Activated naive CD4-positive, alpha-beta T cell treated with anti-CD3 and anti-CD28 coated beads, Interleukin-2, amount 10 ng/mL, durations not matched to agents 7 days and 5 days (primary cell): ENCODE measurements at places on chromosomes 2 and 18.

- no peaks in the 10 kb centered on the region for H3K4me1 ChIP-seq
- H3K36me3 ChIP-seq = no peaks in the 10 kb centered on the region
- no peaks in the 10 kb centered on the region for H3K27me3 ChIP-seq
- no peak overlapping the region for H3K4me3 ChIP-seq
- H3K27ac ChIP-seq = no peak overlapping the region
Measured at GRCh38 chr18:2425426-2426317, 145.6 kb downstream of the METTL4 start.

DNA sequence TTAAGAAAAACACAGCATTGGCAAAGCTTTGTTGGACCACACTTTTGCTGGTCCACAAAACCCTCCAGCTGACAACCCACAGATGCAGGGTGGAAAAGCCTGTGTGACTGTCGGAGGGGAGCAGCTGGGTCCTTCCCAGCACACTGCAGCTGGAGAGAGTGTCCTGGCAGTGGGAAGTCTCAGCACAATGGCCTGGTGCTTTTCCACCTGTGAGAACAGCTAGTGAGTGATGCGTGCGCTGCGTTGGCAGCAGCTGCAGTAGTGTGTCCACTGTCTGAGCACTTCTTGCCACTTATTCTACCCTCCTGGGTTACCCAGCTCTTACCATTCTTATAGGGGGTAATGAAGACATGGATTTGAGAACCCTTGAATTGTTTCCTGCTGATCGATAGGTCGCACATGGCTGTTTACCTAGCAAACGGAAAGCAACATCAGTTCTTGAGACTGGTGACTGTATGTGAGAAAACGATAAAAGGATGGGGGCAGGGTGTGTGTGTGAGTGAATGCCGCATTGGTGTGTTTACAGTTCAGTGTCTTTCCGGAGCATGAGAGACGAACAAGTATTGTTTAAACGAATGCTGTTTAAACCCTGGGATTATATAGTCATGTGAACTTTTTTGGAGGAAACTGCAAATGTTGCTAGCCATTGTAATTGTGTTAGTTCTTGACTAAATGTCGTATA, 69.7 kb downstream of the LYPD6 start:
- no peak overlapping the region for H3K4me3 ChIP-seq
- no peaks in the 10 kb centered on the region for H3K4me1 ChIP-seq
- H3K36me3 ChIP-seq = no peaks in the 10 kb centered on the region
- H3K27me3 ChIP-seq = peaks cover 4% of the 10 kb centered on the region
- DNase-seq = no peak

DNA sequence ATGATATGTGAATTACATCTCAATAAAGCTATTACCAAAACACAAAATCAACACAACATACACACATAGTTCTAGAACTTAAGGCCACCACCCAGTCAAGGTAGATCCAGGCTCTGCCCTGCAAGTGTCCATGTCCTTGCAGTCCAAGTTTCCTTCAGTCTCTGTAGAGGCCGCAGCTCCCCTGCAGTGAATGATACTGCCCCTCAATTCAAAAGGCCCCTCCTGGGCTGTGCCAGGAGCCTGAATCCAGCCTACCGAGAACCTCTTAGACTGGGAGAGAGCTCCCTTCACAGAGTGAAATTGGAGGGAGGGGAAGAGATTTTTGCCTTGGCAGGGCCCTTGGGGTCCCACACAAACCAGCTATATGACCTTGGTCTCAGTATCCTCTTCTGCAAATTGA, 42.5 kb upstream of the ATP6V1B1 start:
- H3K4me1 ChIP-seq = peaks cover 12% of the 10 kb centered on the region
- H3K27me3 ChIP-seq = peaks cover 100% of the 10 kb centered on the region
- no peak overlapping the region for H3K4me3 ChIP-seq
- peaks cover 5% of the 10 kb centered on the region for H3K36me3 ChIP-seq
- DNase-seq = no peak

GRCh38 chr2:12821656-12822055, 104.9 kb downstream of the TRIB2 start:
- H3K4me3 ChIP-seq = no peak overlapping the region
- no peaks in the 10 kb centered on the region for H3K36me3 ChIP-seq
- H3K27me3 ChIP-seq = peaks cover 39% of the 10 kb centered on the region
- no peak for DNase-seq
- no peak overlapping the region for H3K27ac ChIP-seq
- peaks cover 21% of the 10 kb centered on the region for H3K4me1 ChIP-seq

GRCh38 chr2:4965556-4966320, 726.4 kb upstream of the SOX11 start:
- no peaks in the 10 kb centered on the region for H3K4me1 ChIP-seq
- DNase-seq = no peak
- H3K27me3 ChIP-seq = no peaks in the 10 kb centered on the region

GRCh38 chr2:99821984-99822383, 320.4 kb downstream of the AFF3 start:
- no peak for DNase-seq
- H3K27me3 ChIP-seq = no peaks in the 10 kb centered on the region
- no peaks in the 10 kb centered on the region for H3K36me3 ChIP-seq
- H3K27ac ChIP-seq = no peak overlapping the region
